ENCODE measurements at places on chromosomes 2 and 18.

DNA sequence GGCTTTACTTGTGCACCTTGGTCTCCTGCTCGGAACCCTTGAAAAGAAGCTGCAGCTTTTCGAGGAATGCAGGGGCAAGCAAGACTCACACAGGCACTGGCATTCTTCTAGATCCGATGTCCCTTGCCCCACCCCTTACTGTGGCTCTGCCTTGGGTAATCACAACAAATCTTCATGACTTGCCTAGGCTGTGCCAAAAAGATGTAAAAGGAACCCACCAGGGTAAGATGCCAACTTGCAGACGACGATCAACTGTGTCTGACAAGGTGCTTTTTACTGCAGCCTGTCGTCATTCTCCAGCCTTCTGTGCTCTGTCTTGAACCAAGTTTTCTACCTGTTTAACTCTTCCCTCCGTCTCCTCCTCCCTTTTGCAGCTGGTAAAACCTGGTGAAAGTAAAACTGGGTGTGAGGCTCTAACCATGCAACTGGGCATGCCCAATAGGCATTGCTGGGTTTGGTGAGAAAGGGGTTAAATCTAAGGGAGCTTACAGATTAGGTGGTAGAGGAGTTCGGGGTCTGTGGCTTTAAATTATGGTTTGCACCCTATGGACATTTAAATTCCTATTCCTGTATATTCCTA, 909 bp upstream of the NRXN1 start:
- DNase-seq: no peak

- no peak for DNase-seq
Measured at GRCh38 chr2:29946505-29946904, 25.1 kb upstream of the ALK start.

DNA sequence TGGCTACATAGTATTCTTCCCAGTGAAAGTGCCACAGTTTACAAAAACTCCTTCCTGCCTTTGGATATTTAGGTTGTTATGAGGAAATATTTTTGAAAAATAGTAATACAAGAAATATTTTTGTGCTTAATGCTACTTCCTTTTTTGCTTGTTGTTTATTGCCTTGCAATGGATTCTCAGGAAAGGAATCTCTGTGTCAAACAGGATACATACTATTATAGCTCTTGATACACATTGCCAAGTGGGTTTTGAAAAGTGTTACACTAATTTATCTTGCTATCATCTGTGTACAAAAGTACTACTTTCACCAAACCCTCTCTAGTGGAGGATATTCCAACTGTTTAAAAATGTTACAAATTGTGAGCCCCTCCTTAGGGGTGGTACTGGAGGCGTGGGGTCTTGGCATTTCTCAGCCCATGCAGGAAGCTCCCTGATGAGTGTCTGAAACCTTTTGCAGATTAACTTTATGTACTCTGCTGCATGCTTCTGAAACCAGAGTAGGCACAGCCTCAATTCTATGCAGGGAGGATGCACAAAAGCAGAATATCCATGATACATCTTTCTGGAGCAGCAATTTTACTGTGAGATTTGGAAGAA, 54.5 kb downstream of the EVA1A start:
- DNase-seq: no peak

GRCh38 chr2:114668415-114668814, 226.0 kb downstream of the DPP10 start:
- DNase-seq: no peak

- DNase-seq: no peak
Measured at GRCh38 chr2:75153221-75153620, 46.1 kb downstream of the TACR1 start.

DNA sequence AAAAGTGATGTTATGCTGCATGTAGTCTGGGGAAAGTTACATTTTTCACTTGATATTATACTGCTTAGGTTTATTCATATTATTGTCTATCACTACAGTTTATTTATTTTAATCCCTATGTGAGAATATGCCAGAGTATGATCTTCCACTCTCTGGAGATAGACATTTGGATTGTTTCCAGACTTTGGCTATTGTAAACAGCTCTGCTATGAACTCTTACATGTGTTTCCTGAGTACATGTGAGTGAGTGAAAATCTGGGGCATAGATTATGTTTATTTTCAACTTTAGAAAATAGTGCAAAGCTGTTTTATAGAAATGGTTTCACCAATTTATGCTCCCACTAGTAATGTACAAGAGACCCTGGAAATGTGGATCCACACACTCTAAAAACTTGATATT, 49.0 kb upstream of the EPAS1 start:
- DNase-seq: no peak

DNA sequence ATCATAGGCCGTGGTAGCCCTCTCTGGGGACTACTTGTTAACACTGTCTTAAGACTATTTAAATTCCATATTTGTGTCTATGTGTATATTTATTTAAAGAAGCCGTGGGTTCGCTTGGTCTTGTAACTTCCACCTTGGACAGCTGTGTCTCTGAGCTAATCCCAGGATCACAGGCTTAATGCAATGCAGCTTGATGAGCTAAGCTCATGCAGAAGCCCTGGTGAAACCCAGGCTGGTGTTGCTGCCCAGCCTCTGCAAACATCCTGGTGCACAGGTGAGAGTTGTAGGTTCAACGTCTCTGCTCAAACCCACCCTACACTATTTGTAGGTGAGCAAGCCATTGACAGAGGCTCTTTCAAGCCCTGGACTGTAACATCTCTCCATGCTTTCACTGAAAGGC, 211.8 kb downstream of the FAM210A start:
- no peak for DNase-seq

DNA sequence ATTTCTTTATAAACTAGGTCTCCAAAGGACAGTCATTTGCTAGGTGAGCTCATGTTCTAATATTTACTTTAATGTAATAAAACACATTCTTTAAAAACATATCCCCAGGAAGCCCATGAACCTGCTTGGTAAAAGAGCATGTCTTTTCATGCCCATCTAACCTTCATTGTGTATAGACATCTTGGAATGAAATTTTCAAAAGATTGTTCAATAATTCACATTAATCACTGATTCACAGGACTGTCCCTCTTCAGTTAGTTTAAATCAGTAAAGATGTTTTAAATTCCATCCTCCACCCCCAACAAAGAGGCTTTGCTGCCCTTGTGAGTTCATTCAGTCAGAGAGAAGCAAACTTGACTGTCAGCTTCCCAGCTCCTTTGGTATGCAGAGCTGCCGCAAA, 633.4 kb upstream of the CELF4 start:
- DNase-seq: no peak

- DNase-seq: no peak
Measured at GRCh38 chr2:39164089-39164488, 43.2 kb upstream of the SOS1 start.

DNA sequence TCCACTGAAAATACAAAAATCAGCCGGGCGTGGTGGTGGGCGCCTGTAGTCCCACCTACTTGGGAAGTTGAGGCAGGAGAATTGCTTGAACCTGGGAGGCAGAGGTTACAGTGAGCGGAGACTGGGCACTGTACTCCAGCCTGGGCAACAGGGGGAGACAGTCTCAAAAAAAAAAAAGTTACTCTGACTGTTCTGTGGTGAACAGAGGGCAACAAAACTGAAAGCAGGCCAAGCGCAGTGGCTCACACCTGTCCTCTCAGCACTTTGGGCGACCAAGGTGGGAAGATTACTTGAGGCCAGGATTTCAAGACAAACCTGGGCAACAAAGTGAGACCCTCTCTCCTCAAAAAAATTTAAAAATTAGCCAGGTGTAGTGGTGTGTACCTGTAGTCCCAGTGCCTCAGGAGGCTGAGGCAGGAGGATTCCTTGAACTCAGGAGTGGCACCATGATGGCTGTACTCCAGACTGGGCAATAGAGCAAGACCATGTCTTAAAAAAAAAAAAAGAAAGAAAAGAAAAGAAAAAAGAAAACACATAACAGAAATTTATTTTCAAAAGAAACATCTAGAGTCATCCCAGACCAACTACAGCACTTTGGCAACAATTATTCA, 13.6 kb upstream of the RTN4 start:
- DNase-seq: no peak

DNA sequence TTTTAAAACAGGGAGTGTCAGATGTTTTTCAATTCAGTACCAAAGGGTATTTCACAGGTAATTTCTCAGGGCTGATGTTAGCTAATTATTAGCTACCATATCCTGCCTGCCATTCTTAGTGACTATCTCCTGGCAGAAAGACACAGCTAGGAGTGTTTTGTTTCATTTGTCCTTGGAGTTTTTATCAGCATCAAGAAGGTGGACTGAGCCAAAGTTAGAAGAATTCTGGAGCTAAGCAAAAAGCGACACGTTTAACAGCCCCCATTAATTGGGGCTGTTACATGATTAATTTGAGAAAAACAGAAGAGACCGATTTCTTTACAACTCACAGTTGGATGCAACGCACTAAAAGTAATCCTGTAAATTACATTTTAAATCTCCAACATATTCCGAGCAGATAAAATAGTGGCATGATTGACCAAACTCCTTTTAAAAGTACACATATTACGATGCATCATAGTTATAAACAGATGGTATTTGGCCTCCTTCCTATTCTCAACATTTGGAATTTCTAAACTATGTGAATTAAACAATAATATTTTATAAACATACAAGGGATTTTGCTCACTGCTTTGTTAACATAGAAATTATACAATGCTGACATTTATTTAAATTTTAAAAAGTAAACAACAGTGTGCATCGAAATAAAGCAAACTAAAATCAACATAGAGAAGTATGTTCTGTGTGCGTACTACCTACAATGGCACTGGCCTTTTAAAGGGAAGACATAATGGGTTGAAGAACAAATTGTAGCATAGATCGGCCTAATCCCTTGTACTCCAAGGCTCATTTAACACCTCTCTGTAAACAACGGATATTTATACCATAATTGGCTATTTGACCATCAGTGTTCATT, 585.1 kb downstream of the ZEB2 start:
- no peak for DNase-seq

- DNase-seq: no peak
Measured at GRCh38 chr2:38213619-38214167, 137.7 kb upstream of the CYP1B1 start.

Data from nephron progenitor cell (in vitro differentiated cells).